ENCODE measurements at places on chromosomes 4 and X. TPM values are rescaled to one million over a fixed set of nuclear protein-coding genes. Genes with fewer than 3 reads are reported as not detected.

Gene CSN2
- total RNA-seq = not detected

Gene AFF2
- total RNA-seq = under 0.01 TPM

Gene DGAT2L6
- not detected for total RNA-seq

Gene SOX3
- not detected for total RNA-seq

Gene UGT8
- not detected for total RNA-seq

Gene OTC
- total RNA-seq = not detected

Gene CRMP1
- under 0.01 TPM for total RNA-seq

Gene TMEM255A
- not detected for total RNA-seq

Gene MAGEA1
- total RNA-seq = 0.14 TPM

Gene OCIAD2
- 18.2 TPM for total RNA-seq

Gene MYOZ2
- total RNA-seq = 0.28 TPM

Gene DSPP
- total RNA-seq = not detected

Gene EMCN
- under 0.01 TPM for total RNA-seq

Gene CENPVL3
- not detected for total RNA-seq

Gene GABRE
- 58.4 TPM for total RNA-seq

Gene PHKA1
- 3.6 TPM for total RNA-seq
